Glutamatergic neuron (in vitro differentiated cells): ENCODE measurements at places on chromosomes 13 and 19. TPM values are rescaled to one million over a fixed set of nuclear protein-coding genes. Genes with fewer than 3 reads are reported as not detected.
A peak's percentile ranks its signal among the peaks of the same experiment; 100 is the strongest.

- DNase-seq, result no peak
These were observed at the start of gene PALM3 for GRCh38 chr19:14061751-14062557. Gene PALM3 (minus strand): TSS chr19:14062076. CDS start chr19:14061980, 96 bp downstream.

GRCh38 chr13:50453188-50453587, 390.3 kb downstream of the DLEU7 start:
- DNase-seq, result no peak

- no peak for DNase-seq
These were observed 19.2 kb downstream of the SIGLEC8 start for GRCh38 chr19:51439021-51439465.

- DNase-seq, result peak; percentile 20
These were observed 15.2 kb upstream of the F7 start for GRCh38 chr13:113090415-113090770.

DKKL1 gene
- 2.8 TPM for total RNA-seq
